ENCODE measurements at places on chromosomes 5 and 9.

DNA sequence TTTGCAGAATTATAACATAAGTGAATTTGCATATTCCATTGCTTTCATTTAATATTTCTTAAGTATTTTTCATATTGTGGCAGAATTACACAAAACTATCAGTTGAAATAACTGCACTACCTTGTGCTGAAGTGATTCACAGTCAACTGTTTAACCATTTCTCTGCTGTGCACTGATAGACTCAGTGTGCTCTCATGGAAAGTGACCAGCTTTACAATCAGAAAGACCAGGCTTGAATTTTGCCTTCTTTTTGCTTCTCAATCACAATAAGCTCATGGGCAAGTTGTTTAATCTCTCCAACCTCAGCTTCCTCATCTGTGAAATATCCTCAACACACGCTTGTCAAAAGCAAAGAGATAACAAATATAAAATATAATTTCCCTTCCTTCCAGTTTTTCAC, 18.3 kb downstream of the CDK5RAP2 start:
- no peak for DNase-seq

GRCh38 chr5:160187091-160187490, 42.2 kb upstream of the FABP6 start:
- no peak for DNase-seq

GRCh38 chr5:100644776-100645175, 109.6 kb downstream of the FAM174A start:
- DNase-seq: no peak

DNA sequence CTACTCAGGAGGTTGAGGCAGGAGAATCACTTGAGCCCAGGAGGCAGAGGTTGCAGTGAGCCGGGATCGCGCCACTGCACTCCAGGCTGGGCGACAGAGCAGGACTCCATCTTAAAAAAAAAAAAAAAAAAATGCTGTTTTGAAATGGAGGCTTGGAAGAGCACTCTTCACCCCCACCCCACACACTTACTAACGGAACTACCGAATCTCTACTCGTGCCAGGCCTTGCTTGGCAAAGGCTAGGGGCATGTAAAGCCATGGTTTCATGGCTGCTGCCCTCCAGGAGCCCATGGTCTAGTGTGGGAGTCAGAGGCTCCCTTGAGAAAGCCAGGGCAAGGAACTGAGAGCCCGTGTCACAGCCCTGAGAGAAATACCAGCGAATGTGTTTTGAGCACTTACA, 21.3 kb downstream of the PCDHGC5 start:
- DNase-seq: no peak

GRCh38 chr9:137085920-137086530, 760 bp upstream of the MAN1B1 start:
- DNase-seq: no peak

DNA sequence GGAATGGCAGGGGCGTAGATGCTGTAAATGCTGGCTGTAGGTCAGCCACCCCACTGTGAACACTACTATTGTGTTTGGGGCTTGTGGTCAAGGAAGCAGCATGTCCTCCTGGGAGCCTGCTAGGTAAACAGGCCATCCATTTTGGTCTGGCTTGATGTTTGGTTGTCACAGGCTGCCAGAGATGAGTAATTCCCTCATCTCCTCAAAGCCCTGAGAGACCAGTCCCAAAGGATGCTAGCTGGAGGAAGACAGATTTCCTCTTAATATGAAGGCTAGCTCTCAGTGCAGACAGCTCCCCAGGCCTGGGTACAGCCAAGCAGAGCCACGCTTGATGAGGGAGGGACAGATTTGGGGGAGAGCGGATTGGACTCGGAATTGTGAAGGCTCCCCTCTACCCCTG, 72.5 kb upstream of the MAP1B start:
- no peak for DNase-seq

- no peak for DNase-seq
Observed at GRCh38 chr9:85872463-85872862, 68.5 kb upstream of the NAA35 start.

All from amniotic stem cell (primary cell).